ENCODE measurements at places on chromosomes 5 and 9. TPM values are rescaled to one million over a fixed set of nuclear protein-coding genes. Genes with fewer than 3 reads are reported as not detected.

ST6GALNAC6 gene
- total RNA-seq, result 7.7 TPM

GRCh38 chr9:133778336-133779013 lies 40.3 kb upstream of the SARDH start:
- H3K4me1 ChIP-seq, result no peaks in the 10 kb centered on the region
- no peak for DNase-seq
- no peak overlapping the region for H3K4me3 ChIP-seq
- no peaks in the 10 kb centered on the region for H3K27me3 ChIP-seq
- peaks cover 4% of the 10 kb centered on the region for H3K36me3 ChIP-seq

DNA sequence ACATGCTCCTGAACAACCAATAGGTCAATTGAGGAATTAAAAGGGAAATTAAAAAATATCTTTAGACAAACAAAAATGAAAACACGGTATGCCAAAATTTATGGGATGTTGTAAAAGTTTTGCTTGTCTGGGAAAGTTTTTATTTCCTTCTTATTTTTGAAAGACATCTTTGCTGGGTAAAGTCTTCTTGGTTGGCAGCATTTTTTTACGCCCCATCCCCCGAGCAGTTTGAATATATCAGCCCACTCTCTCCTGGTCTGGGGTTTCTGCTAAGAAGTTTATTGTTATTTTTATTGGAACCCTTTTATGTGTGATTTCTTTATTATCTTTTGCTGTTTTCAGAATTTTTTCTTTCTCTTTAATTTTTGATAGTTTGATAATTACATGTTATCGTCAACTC lies 16.3 kb downstream of the XRCC4 start:
- no peaks in the 10 kb centered on the region for H3K27me3 ChIP-seq
- no peaks in the 10 kb centered on the region for H3K36me3 ChIP-seq
- no peak overlapping the region for H3K27ac ChIP-seq
- H3K4me3 ChIP-seq, result no peak overlapping the region

DNA sequence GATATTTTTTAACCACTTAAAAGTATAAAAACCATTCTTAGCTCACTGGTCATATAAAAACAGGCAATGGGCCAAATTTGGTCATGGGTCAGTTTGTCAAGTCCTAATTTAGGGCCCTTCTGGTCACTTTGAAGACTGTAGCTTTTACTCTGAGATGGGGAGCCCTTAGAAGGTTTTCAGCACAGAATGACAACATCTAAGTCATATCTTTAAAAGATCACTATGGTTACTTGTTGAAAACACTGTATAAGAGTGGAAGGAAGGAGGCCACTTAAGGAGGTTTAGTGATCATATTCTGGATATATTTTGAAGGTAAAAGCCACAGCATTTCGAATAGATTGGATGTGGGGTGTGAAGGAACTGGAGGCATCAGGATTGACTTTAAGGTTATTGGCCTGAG lies 76.7 kb downstream of the STRBP start:
- H3K36me3 ChIP-seq, result no peaks in the 10 kb centered on the region
- H3K27me3 ChIP-seq, result no peaks in the 10 kb centered on the region
- no peaks in the 10 kb centered on the region for H3K4me1 ChIP-seq
- DNase-seq, result no peak

CCNI2 gene
- 15.9 TPM for total RNA-seq

DNA sequence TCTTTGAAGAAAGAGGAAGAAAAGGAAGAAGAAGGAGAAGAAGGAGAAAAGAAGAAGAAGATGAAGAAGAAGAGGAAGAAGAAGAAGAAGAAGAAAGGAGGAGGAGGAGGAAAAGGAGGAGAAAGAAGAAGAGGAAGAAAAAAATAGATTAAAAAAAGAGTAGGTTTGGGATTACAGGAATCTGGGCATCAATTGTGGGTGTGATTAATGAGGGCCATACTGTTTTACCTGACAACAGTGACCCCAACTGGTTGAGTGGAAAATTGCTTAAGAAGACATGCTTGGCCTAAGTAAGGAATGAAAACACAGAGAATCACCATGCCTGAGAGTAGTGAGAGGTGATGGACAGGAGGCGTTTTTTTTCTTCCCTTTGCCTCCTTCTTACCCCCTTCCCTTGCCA lies 114.6 kb downstream of the FAM170A start:
- H3K27ac ChIP-seq, result no peak overlapping the region
- no peaks in the 10 kb centered on the region for H3K27me3 ChIP-seq
- no peak overlapping the region for H3K4me3 ChIP-seq
- no peaks in the 10 kb centered on the region for H3K4me1 ChIP-seq
- DNase-seq, result no peak

RFX3 gene
- 31.4 TPM for total RNA-seq

- H3K4me1 ChIP-seq, result no peaks in the 10 kb centered on the region
- no peak overlapping the region for H3K4me3 ChIP-seq
- no peak for DNase-seq
These were observed 20.8 kb downstream of the NKD2 start for GRCh38 chr5:1029282-1029944.

DNA sequence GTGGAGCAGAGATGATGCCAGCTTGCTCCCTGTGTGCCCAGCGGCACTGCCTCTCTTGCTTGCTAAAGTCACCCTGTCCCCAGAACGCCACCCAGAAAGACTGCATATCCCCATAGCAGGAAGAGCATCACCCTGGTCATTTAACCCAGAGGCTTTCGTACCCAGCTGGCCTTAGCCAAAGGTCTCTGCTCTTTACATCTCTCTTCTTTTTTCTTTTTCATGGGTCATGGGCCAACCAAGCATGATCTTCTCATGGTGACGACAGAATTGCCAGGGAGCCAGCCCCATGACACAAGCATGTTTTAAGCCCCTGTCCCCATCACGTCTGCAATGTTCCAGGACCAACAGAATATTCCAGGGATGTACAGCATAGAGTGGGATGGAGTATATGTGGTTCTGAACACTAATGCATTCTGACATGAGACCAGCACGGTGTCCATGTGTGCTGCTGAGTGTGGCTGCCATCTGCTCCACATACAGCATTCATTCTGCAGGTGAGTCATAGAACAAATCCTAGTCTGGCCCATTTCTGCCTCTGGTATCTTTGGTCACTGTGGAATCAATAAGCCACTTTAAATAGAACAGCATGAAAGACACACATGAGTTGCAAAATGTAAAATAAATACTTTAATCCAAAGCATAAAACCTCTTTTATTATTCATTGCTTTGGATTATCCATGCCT lies 203.0 kb downstream of the MED10 start:
- H3K4me3 ChIP-seq, result no peak overlapping the region
- no peaks in the 10 kb centered on the region for H3K36me3 ChIP-seq
- H3K27me3 ChIP-seq, result no peaks in the 10 kb centered on the region
- no peaks in the 10 kb centered on the region for H3K4me1 ChIP-seq

DNA sequence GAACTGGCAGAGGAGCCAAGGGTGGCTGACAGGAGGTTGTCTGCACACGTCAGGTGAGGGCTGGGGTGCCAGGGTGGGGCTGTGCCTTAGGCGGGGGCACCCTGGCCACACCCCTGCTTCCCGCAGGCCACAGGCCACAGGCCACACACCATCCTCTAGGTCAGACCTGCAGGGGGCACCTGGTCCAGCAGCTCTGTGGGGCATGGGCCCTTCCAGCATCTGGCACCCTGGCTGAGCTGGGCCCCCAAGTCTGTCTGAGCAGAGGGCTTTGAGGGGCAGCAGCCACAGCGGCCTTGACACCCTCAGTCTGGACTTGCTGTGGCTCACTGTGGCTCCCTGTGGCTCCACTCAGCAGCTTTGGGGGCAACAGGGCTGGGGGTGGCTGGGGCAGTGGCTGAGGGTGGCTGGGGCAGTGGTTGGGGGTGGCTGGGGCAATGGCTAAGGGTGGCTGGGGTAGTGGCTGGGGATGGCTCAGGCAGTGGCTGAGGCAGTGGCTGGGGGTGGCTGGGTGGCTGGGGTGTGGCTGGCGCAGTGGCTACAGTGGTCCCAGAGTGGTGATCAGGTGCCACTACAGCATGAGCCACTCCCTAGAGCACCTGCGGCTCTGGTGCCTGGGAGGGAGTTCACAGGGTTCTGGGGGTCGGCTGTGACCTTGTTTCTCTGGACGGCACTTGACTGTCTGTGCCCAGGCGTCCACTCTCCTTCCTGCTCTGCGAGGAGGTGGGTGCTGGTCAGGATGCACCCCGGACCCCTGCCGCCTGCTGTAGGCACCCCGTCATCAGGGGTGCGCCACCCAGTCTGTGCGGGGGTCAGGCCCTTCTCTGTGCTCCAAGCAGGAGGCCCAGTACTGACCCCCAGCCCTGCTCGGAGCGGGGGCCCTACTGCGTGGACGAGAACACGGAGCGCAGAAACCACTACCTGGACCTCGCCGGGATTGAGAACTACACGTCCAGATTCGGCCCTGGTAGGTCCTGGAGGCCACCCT lies 27.1 kb downstream of the NKD2 start:
- no peaks in the 10 kb centered on the region for H3K36me3 ChIP-seq
- no peak for DNase-seq
- H3K4me3 ChIP-seq, result no peak overlapping the region

DNA sequence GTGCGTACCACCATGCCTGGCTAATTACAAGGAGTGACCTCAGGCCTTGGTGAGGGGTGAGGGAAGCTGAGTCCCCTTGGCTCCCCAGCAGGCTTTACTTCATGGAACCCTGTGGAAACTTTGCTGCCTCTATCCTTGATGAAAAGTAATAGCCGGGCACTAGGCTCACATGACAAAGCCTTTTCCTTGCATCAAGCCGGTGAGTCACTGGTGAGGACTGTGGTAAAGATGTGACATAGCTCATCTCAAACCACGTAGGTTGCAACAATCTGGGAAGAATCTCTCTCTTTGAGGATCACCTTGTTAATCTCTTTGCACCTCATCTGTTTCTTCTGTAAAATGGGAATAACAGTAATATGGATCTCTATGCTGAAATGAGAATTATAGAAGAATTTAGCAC lies 116.3 kb upstream of the SLC25A48 start:
- no peak overlapping the region for H3K27ac ChIP-seq
- H3K27me3 ChIP-seq, result no peaks in the 10 kb centered on the region
- no peak for DNase-seq

- H3K4me3 ChIP-seq, result no peak overlapping the region
- H3K27ac ChIP-seq, result no peak overlapping the region
- no peak for DNase-seq
- H3K27me3 ChIP-seq, result no peaks in the 10 kb centered on the region
- H3K4me1 ChIP-seq, result no peaks in the 10 kb centered on the region
These were observed 347.1 kb downstream of the EBF1 start for GRCh38 chr5:158752656-158752973.

KCNV2 gene
- total RNA-seq, result not detected

DNA sequence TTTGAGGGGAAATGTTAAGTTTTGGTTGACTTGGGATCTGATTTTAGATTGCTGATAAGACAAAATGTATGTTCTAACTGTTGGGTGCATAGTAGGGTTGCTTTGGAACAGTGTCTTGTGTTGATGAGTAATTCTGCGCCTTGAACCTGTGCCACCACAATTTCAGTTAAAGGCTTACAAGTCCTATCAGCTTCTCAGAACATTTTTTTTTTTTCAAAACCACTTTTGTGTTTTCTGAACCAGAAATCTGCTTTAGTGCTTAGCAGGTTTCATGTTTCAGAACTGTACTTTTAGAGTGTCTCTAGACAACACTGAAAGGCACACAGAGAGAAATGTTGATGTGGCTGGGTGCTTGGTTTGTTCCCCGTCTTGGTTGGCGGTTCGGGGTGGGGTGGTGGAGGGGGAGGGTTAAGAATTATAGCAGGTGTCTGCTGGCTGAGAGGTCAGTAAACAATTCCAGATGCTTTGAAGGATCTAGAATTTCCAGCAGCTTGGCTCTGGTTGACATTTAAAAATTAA lies 84.6 kb downstream of the ANKRD55 start:
- no peaks in the 10 kb centered on the region for H3K36me3 ChIP-seq
- H3K27ac ChIP-seq, result no peak overlapping the region
- H3K27me3 ChIP-seq, result no peaks in the 10 kb centered on the region
- no peak overlapping the region for H3K4me3 ChIP-seq

SNAPC3 gene
- 42.9 TPM for total RNA-seq

TNFSF8 gene
- total RNA-seq, result 11.6 TPM

- H3K4me1 ChIP-seq, result no peaks in the 10 kb centered on the region
- H3K27ac ChIP-seq, result no peak overlapping the region
- no peaks in the 10 kb centered on the region for H3K27me3 ChIP-seq
These were observed 352.2 kb downstream of the PLK2 start for GRCh38 chr5:58107704-58108103.

DNA sequence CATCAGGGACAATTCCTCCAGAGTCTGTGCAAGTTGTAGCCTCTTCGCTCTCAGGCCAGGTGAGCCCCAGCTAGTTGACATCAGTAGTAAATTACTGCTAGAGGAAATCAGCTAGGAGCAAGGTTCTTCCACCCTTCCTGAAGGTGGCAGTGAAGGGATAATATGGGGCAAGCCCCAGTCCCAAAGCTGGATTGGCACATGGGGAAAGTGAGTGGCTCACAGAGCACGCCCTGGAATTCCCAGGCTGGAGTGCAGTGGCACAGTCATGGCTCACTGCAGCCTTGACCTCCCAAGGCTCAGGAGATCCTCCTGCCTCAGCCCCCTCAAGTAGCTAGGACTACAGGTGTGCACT lies 82.1 kb downstream of the CYFIP2 start:
- H3K27me3 ChIP-seq, result no peaks in the 10 kb centered on the region
- H3K4me3 ChIP-seq, result no peak overlapping the region
- no peak overlapping the region for H3K27ac ChIP-seq
- no peaks in the 10 kb centered on the region for H3K36me3 ChIP-seq

GRCh38 chr5:4901924-4902323 lies 238.2 kb upstream of the ADAMTS16 start:
- H3K4me1 ChIP-seq, result no peaks in the 10 kb centered on the region
- H3K4me3 ChIP-seq, result no peak overlapping the region
- H3K36me3 ChIP-seq, result no peaks in the 10 kb centered on the region
- H3K27me3 ChIP-seq, result no peaks in the 10 kb centered on the region
- no peak for DNase-seq

TAF11L5 gene
- not detected for total RNA-seq

GRCh38 chr5:162654661-162655405 lies 587.3 kb downstream of the GABRG2 start:
- no peaks in the 10 kb centered on the region for H3K4me1 ChIP-seq
- H3K36me3 ChIP-seq, result no peaks in the 10 kb centered on the region
- H3K4me3 ChIP-seq, result no peak overlapping the region
- H3K27ac ChIP-seq, result no peak overlapping the region
- no peaks in the 10 kb centered on the region for H3K27me3 ChIP-seq
- DNase-seq, result no peak

- no peaks in the 10 kb centered on the region for H3K27me3 ChIP-seq
- H3K36me3 ChIP-seq, result no peaks in the 10 kb centered on the region
- H3K4me3 ChIP-seq, result no peak overlapping the region
- H3K27ac ChIP-seq, result no peak overlapping the region
- H3K4me1 ChIP-seq, result no peaks in the 10 kb centered on the region
These were observed 24.7 kb upstream of the CETN3 start for GRCh38 chr5:90434116-90434714.

DNA sequence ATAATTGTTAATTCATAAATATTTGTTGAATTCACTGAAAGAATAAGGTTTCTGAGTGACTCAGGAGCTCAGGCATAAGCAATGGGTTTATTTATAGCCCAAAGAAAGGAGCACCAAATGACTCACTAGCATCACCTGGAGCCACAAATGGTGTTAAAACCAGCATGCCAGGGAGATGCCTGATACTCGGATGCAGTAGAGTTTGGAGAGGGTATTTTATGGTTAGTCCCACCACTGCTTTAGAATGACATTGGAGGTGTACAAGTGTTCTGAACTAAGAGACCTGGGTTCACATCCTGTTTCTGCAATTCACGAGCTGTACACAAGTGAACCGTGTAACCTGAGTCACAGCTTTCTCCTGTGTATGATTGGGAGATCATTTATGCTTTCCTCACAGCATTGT lies 25.2 kb downstream of the CCL28 start:
- H3K4me1 ChIP-seq, result no peaks in the 10 kb centered on the region
- H3K36me3 ChIP-seq, result no peaks in the 10 kb centered on the region
- no peak overlapping the region for H3K4me3 ChIP-seq
- no peak for DNase-seq
- H3K27me3 ChIP-seq, result no peaks in the 10 kb centered on the region

- no peak for DNase-seq
- H3K4me1 ChIP-seq, result no peaks in the 10 kb centered on the region
- H3K4me3 ChIP-seq, result no peak overlapping the region
These were observed 2180.4 kb upstream of the WWC1 start for GRCh38 chr5:166111021-166111420.

PCDHA9 gene
- total RNA-seq, result 0.83 TPM

JADE2 gene
- total RNA-seq, result 77.6 TPM

Data from Peyer's patch (tissue), 4 donors.